AG10803 (cell line): ENCODE measurements at places on chromosomes 11 and 22.
A peak's percentile ranks its signal among the peaks of the same experiment; 100 is the strongest.

- DNase-seq: no peak
Observed at GRCh38 chr11:58222721-58223120, 6.0 kb downstream of the OR10Q1 start.

- DNase-seq: no peak
Observed at GRCh38 chr11:86249307-86250098, 5.0 kb downstream of the EED start.

DNA sequence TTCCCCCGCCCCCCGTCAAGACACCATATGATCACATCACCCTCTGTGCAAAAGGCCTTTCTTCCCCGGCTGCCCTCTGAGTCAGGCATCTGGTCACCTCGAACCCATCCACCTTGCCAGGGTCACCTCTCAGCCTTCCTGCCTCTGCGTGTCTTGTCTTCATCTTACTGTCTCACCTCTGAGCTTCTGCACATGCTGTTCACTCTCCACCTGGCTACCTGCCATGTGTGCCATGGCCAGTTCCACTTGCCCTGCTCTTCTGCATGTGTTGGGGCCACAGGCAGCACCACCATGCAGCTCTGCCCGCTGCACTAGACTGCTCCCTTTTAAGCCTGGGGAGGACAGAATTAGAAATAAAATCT is 9.8 kb downstream of the ZNF74 start:
- no peak for DNase-seq

DNA sequence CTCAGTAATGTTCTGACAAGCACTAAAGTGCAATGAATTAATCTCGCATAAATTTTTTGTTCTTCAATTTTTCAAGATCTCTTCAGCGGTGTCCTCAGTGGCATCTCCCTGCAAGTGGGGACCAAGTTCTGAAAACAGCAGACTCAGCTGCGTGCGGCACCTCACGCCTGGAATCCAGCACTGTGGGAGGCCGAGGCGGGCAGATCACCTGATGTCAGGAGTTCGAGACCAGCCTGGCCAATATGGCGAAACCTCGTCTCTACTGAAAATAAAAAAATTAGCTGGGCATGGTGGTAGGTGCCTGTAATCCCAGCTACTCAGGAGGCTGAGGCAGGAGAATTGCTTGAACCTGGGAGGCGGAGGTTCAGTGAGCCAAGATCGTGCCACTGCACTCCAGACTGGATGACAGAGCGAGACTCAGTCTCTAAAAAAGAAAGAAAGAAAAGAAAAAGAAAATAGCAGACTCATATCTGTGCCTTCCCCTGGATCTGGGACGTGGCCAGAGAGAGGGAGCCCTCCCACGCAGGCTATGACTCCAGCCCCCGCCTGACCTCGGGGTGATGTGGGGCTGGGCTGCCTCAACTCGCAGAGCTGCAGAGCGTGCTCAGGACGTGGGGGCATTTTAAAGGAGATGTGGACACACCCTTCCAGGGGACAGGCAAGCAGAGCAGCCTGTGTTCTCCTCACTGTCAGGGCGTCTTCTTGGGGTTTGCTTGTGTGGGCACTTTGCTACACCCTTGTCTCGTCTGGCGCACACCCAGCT is 346.6 kb downstream of the BRD1 start:
- no peak for DNase-seq

GRCh38 chr11:45667929-45668680 is 2.7 kb upstream of the CHST1 start:
- DNase-seq: no peak

DNA sequence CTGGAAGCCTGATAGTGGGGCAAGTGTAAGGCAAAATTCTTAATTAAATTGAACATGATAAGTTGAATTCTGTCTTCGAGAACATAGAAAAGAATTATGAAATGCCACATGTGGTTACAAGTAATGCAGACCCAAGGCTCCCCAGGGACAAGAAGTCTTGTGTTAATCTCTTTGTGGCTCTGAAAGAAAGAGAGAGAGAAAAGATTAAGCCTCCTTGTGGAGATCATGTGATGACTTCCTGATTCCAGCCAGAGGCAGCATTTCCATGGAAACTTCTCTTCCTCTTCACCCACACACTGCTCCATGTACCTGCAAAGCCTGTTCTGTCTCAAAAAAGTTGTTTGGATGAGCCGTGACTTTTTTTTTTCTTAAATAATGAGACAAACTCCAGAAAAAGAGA is 1.9 kb upstream of the TYR start:
- peak; percentile 51 for DNase-seq

- DNase-seq: no peak
Observed at GRCh38 chr11:134939031-134939430, 527.0 kb upstream of the B3GAT1 start.

DNA sequence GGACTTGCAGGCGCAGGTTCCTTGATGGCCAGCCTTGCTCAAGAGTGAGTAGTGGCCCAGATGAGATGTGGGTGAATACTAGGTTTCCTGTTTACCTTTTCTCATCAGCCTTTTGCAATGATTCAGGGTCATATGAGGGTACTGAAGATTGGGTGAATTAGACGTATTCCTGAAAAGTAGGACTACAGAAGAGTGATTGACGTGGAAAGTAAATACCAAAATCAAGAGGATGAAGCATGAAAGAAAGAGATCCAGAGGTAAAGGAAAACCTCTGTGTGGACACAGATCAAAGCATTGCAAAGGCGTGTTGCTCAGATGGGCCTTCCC is 59.9 kb downstream of the CYB5R2 start:
- DNase-seq: no peak

- no peak for DNase-seq
Observed at GRCh38 chr11:68524213-68524612, 63.7 kb downstream of the PPP6R3 start.

GRCh38 chr11:71372693-71373657 is 75.2 kb downstream of the DHCR7 start:
- peak; percentile 42 for DNase-seq

- DNase-seq: no peak
Observed at GRCh38 chr11:78189851-78190250, 1.1 kb downstream of the USP35 start.

DNA sequence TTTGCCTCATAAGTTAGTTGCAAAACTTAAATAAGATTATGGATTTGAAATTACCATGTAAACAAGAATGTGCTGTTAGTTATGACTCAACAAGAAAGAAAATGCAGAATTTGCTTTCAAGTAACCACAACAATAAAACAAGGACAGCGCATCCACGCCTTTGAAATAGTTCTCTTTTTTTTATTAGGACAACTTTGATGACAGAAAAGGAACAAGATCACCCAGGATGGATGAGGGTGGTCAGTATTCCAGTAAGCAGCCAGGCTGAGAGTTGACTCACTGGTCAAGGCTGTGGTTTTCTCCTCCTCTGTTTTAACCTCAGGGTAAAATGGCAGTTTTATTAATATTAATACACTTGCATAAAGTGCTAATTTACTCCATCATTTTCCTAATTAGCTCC is 544.4 kb downstream of the OPCML start:
- peak; percentile 74 for DNase-seq

- DNase-seq: peak; percentile 33
Observed at GRCh38 chr11:72239849-72240460, 4.0 kb downstream of the PHOX2A start.

DNA sequence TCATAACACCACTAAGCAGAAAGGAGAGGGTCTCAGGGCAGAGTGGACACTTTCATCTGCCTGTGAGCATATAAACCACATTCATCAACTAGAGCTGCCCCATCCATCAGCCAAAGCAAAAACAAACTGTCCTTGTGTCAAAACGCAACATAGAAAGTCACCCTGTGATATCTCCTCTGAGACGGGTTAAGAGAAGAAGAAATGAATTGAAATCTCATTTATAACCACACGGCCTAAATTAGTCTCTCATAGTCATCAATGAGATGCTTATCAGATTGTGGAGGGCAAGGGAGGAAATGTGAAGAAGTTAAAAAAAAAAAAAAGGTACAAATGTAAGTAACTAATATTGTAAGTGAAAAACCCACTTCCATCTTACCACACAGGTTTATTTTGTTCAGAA is 75.7 kb downstream of the SIK3 start:
- DNase-seq: no peak

DNA sequence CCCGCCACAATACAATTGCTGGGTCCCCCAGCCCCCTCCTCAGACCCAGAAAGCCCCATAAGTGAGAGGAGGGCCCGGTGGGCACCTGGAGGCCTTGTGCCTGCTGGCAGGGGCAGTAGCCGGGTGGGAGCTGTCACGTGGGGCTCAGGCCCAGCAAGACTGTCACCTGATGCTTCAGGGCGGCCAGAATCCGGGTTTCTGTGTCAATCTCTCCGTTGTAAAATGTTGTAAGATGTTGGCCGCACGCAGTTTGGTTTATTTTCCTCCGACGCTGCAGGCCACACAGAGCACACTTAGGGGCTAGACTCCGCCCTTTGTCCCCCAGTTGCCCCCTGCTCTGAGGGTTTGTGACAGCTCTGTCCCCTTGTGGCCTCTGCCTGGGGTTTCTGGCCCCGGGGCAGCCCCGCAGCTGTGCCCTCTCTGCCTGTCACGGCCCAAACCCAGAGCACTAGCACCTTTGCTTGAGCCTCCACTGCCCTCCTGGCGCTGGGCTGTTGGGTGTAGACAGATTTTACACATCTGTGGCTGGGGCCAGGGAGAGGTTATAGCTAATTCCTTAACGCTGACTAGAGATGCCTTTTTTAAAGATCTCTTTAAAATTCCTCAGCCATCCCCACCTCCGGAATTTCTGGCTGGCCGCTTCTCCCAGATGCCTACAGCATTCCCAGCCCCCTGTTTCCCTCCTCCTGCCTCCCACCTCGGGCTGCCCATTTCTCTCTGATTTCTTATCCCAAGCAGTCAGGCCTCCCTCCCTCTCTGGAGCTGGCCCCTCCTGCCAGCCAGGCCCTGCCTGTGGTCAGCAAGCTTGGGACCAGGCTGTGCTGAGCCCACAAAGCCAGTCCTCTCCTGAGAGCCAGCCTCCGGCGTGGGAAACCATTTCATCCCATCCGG is 3.2 kb upstream of the PRR5 start:
- peak; percentile 99 for DNase-seq

- DNase-seq: no peak
Observed at GRCh38 chr11:72635933-72636332, 38.3 kb downstream of the PDE2A start.

DNA sequence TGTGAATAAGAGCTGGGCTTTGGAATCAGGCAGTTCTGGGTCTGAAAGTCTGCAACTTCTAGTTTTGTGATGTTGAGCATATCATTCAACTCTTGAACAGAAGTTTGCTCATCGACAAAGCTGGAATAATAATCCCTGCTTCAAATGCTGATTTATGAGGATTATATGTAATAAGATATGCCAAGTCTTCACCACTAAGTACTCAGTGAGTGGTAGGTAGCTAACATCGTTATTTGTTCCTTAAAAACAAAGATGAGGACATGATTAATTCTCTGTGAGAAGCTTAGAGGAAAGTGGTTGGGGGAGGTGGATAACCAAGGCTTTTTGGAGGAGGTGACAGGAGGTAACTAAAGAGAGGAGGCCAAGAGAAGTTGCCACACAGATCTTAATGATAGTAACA is 96.5 kb downstream of the ME3 start:
- DNase-seq: no peak

GRCh38 chr22:50720301-50721256 is 17.4 kb upstream of the ACR start:
- no peak for DNase-seq

DNA sequence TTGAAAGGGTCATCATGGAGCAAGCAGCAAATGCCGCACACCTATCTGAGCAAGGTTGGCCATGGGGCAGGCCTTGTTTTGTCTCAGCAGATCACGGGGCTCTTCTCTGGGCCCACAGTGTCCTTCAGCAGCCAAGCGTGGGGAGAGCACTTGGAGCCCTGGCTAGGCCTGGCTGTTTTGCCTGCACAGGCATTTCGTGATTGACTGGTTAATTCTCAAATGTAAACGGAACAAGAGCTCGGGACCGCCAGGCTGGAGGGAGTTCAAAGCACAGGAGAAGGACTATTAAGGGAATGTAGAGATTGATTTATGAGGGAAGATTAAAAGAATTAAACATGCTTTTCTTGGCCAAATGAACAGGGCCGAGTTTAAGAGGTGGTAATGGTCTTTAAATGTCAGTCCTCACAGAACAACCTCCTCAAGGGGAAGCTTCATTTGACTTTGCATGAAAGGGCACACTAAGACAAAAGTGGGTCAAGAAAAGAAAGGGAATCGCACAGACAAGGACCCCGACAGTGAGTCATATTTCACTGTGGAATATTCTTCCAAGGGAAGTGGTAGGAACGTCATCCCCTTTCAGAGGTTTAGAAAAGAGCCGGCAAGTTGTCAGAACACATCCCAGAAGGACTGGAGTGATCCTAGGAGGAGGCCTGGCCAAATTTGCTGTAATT is 20.7 kb downstream of the SPON1 start:
- peak; percentile 25 for DNase-seq

DNA sequence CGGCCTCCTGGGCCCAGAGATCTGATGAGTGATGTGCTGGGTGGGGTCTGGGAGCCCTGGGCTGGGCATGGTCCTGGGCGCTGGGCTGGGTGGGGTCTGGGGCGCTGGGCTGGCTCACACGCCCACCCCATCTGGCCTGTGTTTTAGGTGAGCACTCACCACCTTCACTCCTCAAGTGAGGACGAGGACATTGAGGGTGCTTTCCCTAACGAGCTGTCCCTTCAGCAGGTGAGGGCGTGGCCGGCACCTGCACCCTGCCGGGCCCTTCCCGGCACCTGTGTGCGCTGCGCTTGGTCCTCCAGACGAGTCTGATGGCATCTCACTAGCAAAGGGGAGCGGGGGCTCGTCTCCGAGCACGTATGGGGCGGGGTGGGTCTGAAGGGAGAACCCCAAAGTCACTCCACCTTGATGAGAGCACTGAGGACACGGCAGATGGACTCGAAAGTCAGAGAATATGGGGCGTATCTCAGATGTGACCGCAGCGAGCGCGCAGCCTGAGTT is 37.9 kb downstream of the SBF1 start:
- DNase-seq: no peak
